ENCODE measurements at places on chromosomes 3 and 15.

DNA sequence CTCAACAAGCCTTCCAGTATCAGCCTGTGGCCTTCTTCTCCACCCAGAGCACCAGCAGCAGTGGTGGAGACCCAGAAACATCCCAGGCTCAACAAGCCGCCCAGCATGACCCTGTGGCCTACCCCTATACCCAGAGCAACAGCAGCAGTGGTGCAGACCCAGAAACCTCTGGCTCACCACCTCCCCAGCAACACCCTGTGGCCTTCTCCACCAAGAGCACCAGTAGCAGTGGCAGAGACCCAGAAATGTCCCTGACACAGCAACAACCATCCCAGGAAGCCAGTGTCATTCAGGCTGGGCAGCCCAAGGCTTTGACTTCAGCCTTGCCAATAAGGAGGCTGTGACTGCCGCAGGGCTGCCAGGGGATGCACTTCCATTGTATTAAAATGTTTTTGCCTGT is 16.3 kb upstream of the EMC3 start:
- no peak for DNase-seq

DNA sequence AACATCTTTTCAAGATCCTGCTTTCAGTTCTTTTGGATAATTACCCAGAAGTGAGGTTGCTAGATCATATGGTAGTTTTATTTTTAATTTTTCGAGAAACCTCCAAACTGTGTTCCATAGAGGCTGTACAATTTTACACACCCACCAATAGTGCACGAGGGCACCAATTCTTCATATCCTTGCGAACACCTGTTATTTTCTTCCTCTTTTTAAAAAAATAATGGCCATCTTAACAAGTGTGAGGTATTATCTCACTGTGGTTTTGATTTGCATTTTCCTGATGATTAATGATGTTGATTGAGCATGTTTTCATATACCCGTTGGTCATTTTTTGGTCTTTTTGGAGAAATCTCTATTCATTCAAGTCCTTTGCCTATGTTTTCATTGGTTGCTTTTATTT is 17.6 kb upstream of the CEP152 start:
- no peak for DNase-seq

DNA sequence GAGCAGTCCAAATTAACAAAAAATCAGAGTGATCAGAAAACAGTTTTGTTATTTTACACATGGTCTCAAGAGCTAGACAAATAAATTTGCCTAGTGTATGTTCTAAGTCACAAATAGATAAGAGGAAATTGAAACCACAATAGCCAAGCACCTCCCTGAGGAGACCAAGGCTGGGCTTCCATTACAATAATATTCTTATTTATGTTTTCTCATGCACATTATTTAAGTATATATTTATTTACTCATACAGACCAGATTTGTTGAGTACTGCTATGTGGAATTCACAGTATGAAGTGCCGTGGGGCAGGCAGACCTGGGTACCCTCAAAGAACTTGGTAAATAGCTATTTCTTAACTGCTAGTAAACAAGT is 242.3 kb upstream of the ICE2 start:
- DNase-seq = no peak

GRCh38 chr3:172914854-172915253 is 164.3 kb downstream of the ECT2 start:
- no peak for DNase-seq

DNA sequence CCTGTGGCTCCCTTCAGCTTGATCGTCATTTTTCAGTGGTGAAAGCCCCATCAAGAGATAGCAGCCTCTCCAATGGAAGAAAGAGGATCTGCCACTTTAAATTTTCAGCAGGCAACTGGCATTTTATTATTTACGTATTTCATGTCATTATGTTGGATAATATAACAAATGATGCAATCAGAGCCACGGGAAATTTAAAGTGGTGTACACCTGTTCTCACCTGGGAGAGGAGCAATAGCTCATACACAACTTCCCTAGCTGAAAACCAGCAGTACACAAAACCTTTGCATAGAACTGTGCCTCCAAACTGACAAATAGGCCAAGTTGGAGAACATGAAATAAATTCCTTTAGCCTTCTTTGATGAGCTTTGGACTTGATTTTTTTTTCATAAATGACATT is 136.9 kb downstream of the SATB1 start:
- DNase-seq = no peak

DNA sequence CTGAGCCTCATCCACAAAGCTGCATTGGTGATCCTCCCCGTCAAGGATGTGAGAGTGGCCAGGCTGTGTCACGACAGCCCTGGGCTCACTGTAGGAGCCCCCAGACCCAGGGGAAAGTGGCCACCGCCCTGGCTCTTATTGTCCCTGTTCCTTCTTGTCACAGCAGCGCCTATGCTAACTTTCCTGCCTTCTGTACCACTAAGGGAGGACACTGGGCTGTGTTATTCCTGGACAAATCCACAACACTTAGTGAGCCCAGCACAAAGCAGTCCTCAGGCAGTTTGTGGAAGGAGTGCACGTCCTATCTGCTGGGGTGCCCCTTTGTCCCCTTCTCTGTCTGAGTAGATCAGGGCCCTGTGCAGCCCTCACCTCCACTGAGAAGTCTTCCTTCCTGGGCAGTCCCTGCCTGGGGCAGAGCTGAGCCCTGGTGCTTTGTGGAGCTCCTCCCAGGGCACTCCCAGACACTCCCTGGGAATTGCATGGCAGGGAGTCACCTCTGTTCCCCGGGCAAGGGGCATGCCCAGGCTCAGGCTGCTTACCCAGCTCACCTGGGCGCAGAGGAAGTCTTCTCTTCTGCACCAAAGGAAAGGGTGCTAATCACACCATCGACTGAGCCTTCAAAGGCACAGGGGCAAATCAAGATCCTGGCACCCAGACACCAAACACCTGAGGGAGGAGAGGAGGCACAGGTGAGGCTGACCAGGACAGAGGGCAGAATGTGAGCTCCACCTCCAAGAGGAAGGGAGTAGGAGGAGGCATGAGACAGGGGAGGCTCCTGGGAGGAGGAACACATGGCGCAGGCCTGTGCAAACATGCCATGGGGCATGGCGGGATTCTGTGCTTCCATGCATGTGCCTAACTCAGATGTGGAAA is 138.7 kb downstream of the KLF13 start:
- no peak for DNase-seq

GRCh38 chr3:194395778-194396538 is 3.1 kb downstream of the GP5 start:
- peak; percentile 62 for DNase-seq

GRCh38 chr3:44198284-44199269 is 43.1 kb upstream of the TOPAZ1 start:
- DNase-seq = peak; percentile 69

GRCh38 chr15:81758818-81759284 is 287.0 kb downstream of the MEX3B start:
- no peak for DNase-seq

DNA sequence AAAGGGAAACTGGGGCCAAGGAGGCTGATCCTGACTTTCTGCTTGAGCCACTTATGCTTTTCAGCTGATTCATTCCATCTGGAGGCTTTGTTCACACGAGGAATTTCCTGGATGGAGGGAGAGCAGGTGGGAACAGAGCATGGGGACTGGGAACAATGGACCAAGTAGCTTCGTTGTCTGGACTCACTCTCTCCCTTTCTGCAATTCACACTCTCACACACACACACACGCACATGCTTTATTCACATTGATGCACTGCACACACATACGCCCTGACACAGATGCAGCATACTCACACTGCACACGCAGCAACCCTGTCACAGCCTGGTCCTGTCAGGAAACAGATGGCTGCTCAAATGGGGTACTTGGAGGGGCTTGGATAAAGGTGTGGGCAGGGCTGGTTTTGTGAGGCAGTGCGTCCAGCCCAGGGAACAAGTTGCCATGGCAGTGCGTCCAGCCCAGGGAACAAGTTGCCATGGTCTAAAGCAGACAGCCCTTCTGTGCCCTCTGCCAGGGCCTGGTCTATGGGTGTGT is 19.8 kb upstream of the CHCHD6 start:
- no peak for DNase-seq

- DNase-seq = no peak
Observed at GRCh38 chr3:48459773-48460516, 13.4 kb downstream of the ATRIP start.

- no peak for DNase-seq
Observed at GRCh38 chr15:62165793-62166375, 799 bp upstream of the C2CD4B start.

DNA sequence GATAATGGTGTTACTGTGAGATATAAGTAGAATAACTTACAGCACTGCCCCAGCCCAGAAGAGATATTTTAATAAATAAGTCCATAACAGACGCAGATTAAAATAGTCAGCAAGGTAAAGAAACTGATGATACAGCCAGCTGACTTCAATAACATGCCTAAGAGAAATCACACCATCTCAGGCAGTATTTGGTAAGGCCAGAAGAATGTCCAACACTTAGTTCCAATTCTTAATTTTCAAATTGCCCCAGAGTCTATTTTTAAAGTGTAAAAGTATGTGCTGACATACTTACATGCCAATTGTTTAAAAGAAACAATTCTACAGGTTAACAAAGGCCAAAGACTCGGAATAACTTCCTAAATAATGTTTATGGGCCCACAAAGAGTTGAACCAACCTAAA is 1.6 kb downstream of the GNB4 start:
- no peak for DNase-seq

- no peak for DNase-seq
Observed at GRCh38 chr3:176208915-176209314, 988.4 kb downstream of the TBL1XR1 start.

DNA sequence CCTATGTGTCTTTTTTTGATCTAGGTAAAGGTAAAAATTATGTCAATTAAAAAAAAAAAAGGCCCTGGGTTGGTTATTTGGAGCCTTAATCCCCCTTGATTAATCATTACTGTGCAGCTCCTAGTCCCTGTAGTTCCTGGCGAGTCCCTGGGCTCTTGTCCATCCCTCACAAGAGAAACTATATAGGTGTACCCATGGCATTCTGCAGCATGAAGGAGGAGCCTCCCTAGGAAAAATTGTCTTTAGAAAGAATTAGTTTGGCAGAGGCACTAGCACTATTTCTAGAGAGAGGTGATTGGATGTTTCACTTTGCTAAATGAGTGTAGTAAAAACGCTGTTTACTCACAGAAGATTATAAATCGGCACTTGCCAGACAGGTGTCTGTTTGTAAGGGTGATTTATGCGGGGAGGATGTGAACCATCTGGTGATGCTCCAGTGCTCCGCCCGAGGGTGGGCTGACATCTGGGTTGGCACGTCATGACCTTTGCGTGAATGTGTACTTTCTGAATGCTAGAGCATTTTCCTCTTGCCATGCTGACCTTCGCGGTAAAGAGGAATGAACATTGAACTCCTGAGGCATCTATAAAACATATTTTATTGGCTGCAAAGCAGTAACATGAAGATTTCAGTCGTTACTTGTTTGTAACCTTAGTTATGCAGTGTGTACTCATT is 12.6 kb downstream of the PLCL2 start:
- peak; percentile 54 for DNase-seq

GRCh38 chr15:64051407-64052259 is 5.3 kb upstream of the DAPK2 start:
- DNase-seq = no peak

GRCh38 chr3:24060055-24060454 is 115.0 kb downstream of the NR1D2 start:
- DNase-seq = no peak

DNA sequence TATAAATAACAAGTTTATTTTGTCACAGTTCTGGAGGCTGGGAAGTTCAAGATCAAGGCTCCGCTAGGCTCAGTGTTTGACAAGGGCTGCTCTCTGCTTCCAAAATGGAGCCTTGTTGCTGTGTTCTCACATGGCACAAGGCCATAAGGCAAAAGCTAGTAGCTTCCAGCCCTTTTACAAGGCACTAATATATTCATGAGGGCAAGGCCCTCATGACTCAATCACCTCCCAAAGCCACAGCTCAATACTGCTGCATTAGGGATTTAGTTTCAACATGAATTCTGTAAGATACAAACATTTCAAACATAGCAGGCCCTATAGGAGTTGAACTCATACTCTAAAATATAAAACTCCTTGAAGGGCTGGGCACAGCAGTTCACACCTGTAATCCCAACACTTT is 30.2 kb downstream of the ZBTB11 start:
- DNase-seq = no peak

DNA sequence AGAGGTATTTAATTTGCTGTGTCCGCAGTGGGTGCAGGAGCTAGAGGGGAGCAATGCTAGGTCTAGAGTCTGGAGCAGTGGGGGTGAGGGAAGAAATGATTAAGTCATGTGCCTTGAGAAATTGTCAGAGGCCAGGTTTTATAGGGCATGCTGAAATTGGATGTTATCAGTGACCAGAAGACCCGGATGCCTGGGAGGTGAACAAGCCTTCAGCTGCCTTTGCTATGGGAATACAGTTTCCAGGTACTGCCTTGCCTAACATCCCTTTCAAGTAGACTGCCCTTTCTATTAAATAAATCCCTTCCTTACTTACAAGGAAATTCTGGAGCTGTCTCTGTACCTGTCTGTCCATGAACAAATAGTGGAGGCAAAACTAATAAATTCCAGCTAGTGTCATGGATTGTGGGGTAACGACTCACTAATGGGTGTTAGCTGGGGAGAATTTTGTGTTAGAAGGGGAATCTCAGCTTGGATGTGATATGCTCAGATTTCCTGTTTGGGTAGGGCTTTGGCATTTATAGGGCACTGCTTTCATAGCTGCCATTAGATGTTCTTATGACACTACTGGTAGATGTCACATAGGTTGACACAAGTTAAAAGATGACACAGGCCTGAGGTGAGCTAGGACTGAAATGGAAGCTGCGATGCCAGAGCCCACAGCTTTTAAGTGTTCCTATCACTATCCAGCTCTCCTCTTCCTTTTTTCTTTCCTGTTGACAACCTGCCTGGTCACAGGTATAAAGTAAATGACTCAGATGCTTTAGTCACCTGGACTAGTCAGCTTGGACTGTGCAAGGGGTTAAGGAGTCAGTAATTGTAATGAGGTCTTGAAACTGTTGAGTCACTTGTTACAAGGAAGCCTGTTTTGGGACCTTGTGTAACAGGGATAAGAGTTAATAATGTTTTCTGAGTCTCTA is 21.3 kb downstream of the CHD2 start:
- DNase-seq = no peak

- no peak for DNase-seq
Observed at GRCh38 chr3:114035896-114036295, 20.4 kb downstream of the CCDC191 start.

- no peak for DNase-seq
Observed at GRCh38 chr3:29152379-29152778, 128.5 kb upstream of the RBMS3 start.

DNA sequence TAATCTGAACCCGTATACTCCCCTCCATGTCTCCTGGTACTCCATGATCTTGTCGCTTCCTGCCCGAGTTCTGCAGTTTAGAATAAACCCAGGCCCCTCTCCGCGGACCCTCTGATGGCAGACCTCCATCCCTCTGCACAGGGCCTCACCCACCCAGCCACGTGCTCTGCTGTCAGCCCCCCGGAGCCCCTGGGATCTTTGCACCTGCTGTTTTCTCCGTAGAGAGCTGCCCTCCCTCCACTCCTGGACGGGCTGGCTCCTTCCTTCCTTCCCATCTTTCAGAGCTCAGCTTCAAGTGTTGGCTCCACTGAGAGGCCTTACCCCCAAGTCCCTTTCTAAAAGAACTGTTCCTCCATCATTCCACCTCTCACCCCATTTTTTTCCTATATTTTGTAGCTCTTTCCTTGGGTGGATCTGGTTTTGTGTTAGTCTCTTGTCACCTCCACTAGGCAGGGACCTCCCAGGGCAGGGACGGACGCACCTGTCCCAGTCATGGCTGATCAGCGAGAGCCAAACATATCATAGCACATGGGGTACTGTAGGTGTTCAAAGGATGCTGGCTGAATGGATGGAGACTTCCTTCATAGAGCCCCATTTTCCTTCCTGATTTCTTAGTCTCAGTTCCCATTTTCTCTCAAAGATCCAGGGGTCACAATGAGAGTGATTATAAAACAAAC is 106.6 kb downstream of the VGLL4 start:
- no peak for DNase-seq

- DNase-seq = peak; percentile 91
Observed at GRCh38 chr15:88467073-88467934, at the start of the genes MRPL46 and MRPS11. Gene MRPL46, minus strand, starts transcription at chr15:88467388. Its CDS starts 11 bp downstream, at chr15:88467377. Gene MRPS11, plus strand, starts transcription at chr15:88467708. Its CDS starts 10 bp downstream, at chr15:88467718.
